ENCODE measurements at places on chromosomes 12 and 14. TPM values are rescaled to one million over a fixed set of nuclear protein-coding genes. Genes with fewer than 3 reads are reported as not detected.

TAS2R50 gene
- not detected for polyA plus RNA-seq

ANG gene
- polyA plus RNA-seq = 2.3 TPM

DNA sequence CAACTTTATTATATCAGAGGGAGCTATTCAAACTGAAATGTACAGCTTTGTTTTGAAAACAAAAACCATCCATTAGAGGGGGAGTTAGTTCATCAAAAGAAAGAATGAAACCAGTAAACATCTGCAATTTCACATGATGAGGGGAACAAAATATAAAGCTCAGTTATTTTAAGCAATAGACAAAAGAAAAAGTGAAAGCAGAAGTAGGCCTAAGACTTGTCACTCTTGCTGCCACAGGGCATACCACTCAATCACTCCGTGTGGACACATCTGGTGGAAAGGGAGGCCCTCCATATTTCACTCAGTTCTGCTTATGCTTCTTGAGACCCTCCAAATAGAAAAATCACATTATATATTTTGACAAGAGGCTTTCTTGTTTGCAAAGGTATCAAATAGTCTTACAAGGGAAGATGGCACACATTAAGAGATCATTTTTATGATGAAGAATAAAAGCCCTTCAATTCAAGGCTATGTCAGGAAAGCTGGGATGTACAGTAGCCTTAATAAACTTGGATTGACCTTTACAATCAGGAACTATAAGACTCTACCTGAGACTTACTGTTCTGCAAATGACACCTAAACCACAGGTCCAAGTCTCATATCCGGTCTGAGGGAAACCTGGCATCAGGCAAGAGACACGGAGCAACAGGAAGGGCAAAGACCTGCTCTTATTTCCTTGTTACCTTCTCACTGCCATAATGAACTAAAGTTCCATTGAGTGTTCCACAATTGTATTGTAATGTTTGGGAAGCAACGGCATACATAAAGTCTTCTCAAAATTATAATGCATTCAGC is 222.5 kb upstream of the GRIP1 start:
- no peak for DNase-seq

GRCh38 chr12:104458694-104459367 is 2.1 kb downstream of the CHST11 start:
- no peak for DNase-seq

DNA sequence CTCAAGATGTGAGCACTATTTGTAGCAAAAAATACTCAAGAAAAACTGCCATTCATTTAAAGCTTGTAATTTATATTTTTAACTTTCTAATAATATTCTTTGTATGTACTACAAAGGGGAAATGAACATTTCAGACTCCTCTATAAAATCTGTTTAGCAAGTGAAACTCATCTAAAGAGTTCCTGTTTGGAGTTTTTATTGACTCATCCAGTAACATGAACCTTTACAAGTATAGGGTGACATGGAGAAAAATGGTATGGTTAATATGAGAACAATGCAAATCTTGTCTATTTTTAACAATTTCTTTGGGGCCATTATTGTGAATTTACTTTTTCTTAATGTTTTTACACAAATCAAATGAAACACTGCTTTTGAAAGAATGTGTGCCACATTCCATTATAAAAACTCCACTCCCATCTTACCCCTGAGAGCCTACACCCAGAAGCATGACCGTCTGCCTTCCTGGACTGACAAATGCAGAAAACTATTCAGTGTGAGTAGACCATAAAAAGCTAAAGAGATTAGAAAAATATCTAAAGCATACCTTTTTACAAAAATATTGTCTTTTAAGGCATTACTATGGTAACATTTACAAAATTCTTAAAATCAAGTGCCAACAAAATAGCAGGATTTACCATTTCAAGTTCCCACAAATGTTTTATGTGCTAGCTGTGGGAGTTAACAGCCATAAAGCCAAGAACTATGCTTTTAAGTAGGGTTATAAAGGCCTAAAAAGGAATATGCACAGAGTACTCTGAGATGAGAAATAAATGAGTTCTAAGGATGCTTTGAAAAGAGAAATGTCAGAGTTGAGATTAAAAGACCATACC is 144.0 kb downstream of the ADAMTS20 start:
- DNase-seq = peak; percentile 5

TMEM253 gene
- 0.58 TPM for polyA plus RNA-seq

DNA sequence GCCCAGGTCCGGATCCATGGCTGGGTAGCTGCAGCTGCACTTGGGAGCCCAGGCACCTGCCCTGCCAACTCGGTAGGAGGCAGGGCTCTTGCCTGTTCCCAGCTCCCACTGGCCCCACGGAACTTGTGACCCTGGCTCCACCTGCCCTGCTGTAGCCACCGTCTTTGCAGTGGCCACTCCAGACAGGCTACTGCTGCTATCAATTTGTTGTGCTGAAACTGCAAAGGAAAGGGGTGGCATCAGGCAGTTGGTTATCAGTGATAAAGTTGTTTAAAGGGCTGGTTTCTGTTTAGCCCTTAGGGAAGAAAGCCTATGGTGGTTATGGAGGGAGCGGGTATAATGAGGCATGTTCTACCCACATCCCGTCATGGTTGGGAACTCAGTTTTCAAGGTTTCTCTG is 32.1 kb upstream of the ARID2 start:
- DNase-seq = no peak

DNA sequence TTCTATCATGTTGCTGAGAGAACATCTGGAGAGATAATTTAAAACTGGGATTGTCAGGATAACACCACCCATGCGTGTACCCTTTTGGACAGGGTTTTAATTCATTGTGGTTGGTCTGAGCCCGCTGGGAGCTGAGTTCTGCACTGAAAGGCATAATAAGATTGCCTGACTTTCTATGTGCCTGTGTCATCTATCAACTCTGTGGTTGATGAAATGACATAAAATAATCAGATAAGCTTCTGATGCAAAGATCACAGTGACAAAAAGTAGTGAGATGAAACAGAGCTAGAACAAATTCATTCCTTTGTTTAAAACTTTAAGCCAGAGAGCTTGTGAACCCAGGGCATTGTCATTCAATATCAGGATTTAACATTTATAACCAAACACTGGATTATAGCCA is 98.7 kb downstream of the BBS10 start:
- DNase-seq = no peak

- DNase-seq = no peak
These were observed 476.3 kb upstream of the STXBP6 start for GRCh38 chr14:25526290-25526689.

KERA gene
- 131 TPM for polyA plus RNA-seq

DNA sequence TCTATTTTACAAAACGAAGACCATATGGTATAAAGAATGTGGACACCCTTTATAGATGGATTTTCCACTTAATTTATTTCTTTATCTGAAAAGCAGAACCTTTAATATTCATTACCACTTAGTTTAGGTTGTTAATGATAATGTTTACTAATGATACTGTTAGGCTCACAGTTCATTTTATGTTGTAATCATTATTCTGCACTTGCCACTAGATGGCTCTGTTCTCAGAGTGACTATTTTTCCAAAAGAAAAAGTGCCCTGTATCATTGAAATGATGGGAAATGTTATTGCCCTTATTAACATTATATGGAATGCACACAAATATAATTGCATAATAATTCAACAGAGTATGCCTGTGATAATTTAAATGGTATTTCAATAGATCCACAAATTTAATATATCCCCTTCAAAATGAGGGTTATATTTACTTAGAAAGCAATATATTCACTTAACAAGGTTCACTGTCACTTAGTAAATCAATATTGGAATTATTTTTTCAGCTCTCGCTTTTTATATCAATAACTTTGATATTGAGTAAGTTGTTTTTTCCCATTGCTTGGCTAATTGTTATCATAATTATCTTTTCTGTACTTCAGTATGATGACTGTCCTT is 95.7 kb downstream of the PDE3A start:
- DNase-seq = no peak

CEP128 gene
- 3.3 TPM for polyA plus RNA-seq

TPH2 gene
- polyA plus RNA-seq = 0.37 TPM

GRCh38 chr12:49331380-49332222 is 5.4 kb downstream of the C1QL4 start:
- peak; percentile 77 for DNase-seq

Measured in muscle of back (tissue), 13 donors.